ENCODE measurements at places on chromosomes 1 and 21. TPM values are rescaled to one million over a fixed set of nuclear protein-coding genes. Genes with fewer than 3 reads are reported as not detected.

FCRL2 gene
- not detected for total RNA-seq

SYPL2 gene
- total RNA-seq, result 1.1 TPM

SYCP1 gene
- not detected for total RNA-seq

OR2T3 gene
- total RNA-seq, result not detected

DNA sequence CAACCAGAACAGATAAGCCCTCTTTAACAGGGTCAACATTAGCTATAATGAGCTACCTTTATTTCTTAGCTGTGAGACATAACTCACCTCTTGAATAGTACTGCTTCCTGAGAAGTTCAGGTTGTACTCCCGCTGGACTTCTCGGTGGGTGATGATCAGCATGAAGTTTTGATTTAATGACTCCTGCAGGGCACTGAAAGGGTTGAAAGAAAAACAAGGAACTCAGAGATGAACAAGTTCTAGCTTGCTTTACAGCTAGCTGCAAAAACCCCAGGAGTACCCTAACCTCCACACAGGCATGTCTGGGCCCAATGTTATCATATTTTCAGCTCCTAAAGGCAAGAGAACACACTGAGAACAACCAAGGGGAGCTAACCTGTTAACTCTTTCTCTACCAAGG lies 254.4 kb downstream of the FAF1 start:
- no peak for DNase-seq

DNA sequence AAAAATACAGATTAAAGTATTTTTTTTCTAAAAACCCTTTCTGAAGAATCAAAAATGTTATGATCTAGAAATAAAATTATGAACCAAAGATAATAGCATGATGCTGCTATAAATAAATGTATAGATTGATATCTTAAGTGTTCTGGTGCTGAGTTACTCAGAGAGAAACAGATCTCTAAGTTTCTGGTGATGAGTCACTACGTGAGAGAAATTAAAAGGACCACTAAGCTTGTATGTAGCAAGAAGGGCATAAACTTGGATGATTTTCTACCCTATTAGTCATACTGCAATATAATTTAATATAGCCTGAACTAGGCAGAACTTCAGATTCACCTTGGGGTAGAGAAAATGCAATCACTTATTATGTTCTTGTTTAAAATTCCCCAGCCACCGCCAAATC lies 514.8 kb downstream of the AMY1C start:
- no peak for DNase-seq

- no peak for DNase-seq
Observed at GRCh38 chr1:12094180-12094579, 31.1 kb downstream of the TNFRSF8 start.

Data from osteocyte (in vitro differentiated cells).